ENCODE measurements at places on chromosomes 16 and 17.

GRCh38 chr16:20181416-20181815, 107.7 kb upstream of the GPR139 start:
- H3K4me3 ChIP-seq: no peak overlapping the region
- no peak for DNase-seq
- H3K4me1 ChIP-seq: no peaks in the 10 kb centered on the region
- no peaks in the 10 kb centered on the region for H3K36me3 ChIP-seq
- H3K27ac ChIP-seq: no peak overlapping the region

GRCh38 chr17:8176197-8176940, at the start of gene TMEM107:
TMEM107 (minus strand) TSS chr17:8176380; CDS start chr17:8176286, 94 bp downstream.
- peak; percentile 73 for DNase-seq
- H3K27me3 ChIP-seq: no peaks in the 10 kb centered on the region
- H3K4me3 ChIP-seq: peak within 1 kb of the TSS; percentile 61
- H3K36me3 ChIP-seq: no peaks in the 10 kb centered on the region

DNA sequence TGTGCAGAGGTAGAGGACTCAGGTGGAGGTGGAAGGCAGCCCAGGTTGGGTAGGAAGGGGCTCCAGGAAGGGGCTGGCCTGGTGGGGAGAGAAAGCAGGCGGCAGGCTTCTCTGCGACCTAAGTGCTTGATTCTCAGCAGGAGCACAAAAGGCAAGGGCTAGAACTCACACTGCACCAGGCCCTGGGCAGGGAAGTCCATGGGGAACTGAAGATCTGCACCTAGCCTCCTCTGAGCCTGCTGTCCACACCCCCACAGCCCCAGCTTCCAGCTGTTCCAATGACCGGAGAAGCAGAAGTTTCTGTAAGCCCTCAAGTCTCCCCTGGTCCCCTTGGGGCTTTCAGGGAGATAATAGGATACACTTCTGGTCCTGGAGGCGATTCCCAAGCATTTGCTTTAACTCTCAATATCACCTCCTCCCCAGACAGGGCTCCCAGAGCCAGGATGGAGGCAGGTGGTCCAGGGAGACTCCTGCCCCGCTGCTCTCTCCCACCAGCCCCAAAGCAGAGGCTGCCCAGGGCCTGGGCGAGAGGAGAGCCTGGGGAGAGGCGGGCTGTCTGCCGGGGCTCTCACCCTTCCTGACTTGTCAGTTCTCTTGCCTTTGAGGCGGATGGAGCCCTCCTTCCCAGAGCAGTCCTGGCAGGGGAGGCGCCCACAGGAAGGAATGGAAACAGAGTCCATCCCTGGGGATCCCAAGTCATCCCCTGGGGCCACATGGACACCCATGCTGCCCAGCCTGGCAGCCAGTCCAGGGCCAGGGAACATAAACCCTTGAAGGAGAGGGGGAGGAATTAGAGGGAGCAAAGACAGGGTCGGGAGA, 126.0 kb downstream of the RBFOX3 start:
- no peaks in the 10 kb centered on the region for H3K36me3 ChIP-seq
- H3K4me1 ChIP-seq: no peaks in the 10 kb centered on the region
- H3K27me3 ChIP-seq: peaks cover 19% of the 10 kb centered on the region
- DNase-seq: no peak
- no peak overlapping the region for H3K4me3 ChIP-seq
- no peak overlapping the region for H3K27ac ChIP-seq

GRCh38 chr16:6190776-6191175, 1093.2 kb upstream of the EEF2KMT start:
- no peak for DNase-seq
- H3K4me3 ChIP-seq: no peak overlapping the region
- H3K36me3 ChIP-seq: no peaks in the 10 kb centered on the region
- no peaks in the 10 kb centered on the region for H3K27me3 ChIP-seq

- no peaks in the 10 kb centered on the region for H3K36me3 ChIP-seq
- H3K27me3 ChIP-seq: no peaks in the 10 kb centered on the region
- no peak overlapping the region for H3K4me3 ChIP-seq
- H3K4me1 ChIP-seq: peaks cover 4% of the 10 kb centered on the region
- H3K27ac ChIP-seq: no peak overlapping the region
- DNase-seq: no peak
These were observed 49.0 kb upstream of the ZCCHC14 start for GRCh38 chr16:87541872-87542234.

DNA sequence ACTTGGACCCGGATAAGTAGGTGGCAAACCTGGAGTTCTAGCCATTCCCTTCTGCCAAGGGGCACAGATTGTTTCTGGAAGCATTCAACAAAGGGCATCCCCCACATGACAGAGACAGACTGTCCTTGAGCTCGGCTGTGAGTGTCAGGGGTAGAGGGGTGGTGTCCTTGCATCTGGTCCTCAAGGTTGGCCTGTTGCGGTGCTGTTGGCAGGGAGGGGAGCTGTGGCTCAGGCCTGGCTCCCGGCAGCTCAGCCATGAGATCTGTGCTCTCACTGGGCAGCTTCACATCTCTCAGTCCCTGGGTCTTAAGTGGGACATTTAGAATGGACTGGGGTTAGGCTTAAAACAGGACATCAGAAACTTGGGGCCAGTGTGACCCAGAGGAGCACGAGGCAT, 20.4 kb downstream of the CCDC182 start:
- H3K36me3 ChIP-seq: no peaks in the 10 kb centered on the region
- no peaks in the 10 kb centered on the region for H3K27me3 ChIP-seq
- no peak for DNase-seq
- H3K27ac ChIP-seq: no peak overlapping the region
- no peaks in the 10 kb centered on the region for H3K4me1 ChIP-seq
- H3K4me3 ChIP-seq: no peak overlapping the region

DNA sequence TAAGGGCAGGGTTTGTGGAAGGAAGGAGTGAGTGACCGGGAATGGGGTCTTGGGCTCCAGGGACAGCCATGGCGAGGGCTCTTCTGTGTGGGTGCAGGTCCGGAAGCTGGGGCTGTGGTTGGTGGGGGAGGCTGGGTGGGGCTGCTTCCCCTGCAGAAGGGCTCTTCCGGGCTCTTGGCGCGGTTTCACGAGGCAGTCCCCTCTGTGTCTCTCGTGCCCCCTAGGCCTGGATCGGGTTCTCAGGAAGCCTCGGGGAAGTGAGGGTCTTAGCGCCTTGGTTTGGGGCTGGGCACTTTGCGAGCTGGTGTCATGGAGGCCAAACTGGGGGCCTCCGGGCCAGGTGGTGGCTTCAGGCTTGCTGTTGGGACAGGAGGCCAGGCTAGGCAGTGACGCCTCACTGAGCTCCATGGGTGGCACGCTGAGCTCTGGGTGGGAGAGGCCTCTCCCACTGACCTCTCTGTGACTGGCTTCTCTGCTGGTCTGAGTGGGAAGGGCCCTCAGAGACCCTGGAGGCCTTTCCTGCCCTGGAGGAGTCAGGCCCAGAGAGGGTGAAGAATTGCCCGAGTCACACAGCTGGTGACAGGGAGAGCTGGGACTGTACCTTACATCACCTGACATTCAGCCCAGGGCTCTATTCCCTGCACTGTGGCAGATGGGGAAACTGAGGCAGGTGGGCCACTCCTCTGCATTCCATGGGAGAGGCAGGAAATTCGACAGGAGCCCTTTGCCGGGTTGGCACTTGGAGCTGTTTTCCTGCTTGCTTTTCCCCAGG, 8.2 kb downstream of the ADCY7 start:
- H3K4me3 ChIP-seq: peak overlapping the region; percentile 59
- peaks cover 7% of the 10 kb centered on the region for H3K36me3 ChIP-seq
- peak overlapping the region; percentile 95 for H3K27ac ChIP-seq
- H3K27me3 ChIP-seq: no peaks in the 10 kb centered on the region
- H3K4me1 ChIP-seq: peaks cover 81% of the 10 kb centered on the region

DNA sequence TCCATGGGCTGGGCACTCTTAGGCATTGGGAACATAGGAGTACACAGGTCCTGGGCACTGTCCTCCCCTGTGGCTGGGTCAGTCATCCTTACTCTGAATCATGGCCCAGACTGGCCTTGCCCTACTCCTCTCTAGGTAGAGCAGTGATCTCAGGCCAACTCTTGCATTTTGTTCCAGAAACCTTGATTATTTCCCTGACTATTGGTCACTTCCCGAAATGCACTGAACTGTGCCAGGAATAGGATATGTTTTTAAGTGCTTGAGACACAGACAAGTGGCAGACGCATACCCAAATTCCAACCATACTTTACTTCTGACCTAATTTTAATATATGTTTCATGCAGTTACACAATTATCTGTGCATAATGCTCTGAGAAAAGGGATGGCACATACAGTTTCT, 10.3 kb downstream of the KRABD2 start:
- peaks cover 9% of the 10 kb centered on the region for H3K36me3 ChIP-seq
- no peaks in the 10 kb centered on the region for H3K4me1 ChIP-seq
- H3K27me3 ChIP-seq: no peaks in the 10 kb centered on the region
- no peak for DNase-seq
- no peak overlapping the region for H3K4me3 ChIP-seq

DNA sequence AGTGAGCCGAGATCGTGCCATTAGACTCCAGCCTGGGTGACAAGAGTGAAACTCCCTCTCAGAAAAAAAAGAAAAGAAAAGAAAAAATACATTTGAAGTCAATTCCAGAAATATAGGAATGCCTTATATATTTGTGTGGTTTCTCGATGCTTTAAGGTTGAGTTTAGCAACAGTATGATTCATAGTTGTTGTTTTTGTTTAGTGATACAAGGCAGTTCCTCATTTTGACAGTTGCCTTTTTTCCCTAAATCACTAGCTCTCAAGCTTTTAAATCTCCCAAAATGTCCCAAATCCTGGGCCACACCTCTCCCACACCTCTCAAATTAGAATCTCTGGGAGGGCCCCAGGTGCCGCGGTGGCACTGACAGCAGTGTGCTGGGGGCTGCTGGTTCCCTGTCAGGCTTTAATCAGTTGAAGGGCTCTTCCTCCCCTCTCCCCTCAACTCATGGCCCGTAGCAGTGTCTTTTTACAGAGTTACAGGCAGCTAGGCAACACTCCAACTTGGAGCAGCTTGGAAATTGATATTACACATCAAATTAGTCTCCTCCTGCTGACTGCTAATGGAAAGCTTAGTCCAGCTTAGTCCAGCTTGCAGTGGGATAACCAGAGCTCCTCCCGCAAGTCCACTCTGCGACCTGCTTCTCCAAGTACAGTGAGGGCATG, 58.4 kb downstream of the EPN2 start:
- H3K4me1 ChIP-seq: no peaks in the 10 kb centered on the region
- no peak overlapping the region for H3K4me3 ChIP-seq
- no peaks in the 10 kb centered on the region for H3K27me3 ChIP-seq
- DNase-seq: no peak

Measured in effector memory CD4-positive, alpha-beta T cell (primary cell).